ENCODE measurements at places on chromosomes 11 and 22. TPM values are rescaled to one million over a fixed set of nuclear protein-coding genes. Genes with fewer than 3 reads are reported as not detected.

Gene FADD
- total RNA-seq, result 67.8 TPM

Gene WT1
- 5.9 TPM for total RNA-seq

Gene ARFIP2
- 53.0 TPM for total RNA-seq

Gene NEFH
- 0.10 TPM for total RNA-seq

Gene SMIM35
- total RNA-seq, result not detected

Gene AMOTL1
- 7.5 TPM for total RNA-seq

Gene MFRP
- not detected for total RNA-seq
